ENCODE measurements at places on chromosomes 3 and 15.

DNA sequence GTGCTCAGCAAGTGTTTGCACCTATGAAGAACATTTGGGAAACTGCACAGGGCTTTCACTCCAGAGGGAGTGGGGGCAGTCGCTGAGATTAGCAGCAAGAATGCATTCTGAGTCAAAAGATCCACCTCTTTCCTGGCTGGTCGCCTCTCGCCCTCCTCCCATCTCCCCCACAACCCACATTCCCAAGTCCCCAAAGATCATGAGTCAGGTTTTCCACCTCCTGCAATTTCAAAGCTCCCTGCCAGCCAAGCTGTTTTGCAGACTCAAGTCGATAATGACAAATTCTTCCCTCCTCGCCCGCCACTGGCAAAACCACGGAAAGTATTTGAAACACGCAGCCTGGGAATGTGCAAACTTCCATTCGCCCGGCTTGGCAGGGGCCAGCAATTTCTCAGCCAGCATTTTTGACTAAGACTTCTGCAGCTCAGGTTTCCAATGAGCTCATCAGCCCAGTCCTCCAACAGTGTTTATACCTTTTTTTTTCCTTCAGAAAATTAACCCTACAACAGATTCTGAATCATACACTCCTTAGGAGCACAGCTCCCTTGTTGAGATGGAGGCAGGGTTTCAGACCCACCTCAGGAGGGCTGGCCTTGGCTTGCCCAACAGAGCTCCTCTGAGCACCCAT is 181.4 kb downstream of the SMAD6 start:
- DNase-seq: no peak

GRCh38 chr15:71800835-71801745 is 9.3 kb upstream of the NR2E3 start:
- DNase-seq: no peak

- no peak for DNase-seq
These were observed 15.1 kb upstream of the SNRPA1 start for GRCh38 chr15:101310161-101310480.

DNA sequence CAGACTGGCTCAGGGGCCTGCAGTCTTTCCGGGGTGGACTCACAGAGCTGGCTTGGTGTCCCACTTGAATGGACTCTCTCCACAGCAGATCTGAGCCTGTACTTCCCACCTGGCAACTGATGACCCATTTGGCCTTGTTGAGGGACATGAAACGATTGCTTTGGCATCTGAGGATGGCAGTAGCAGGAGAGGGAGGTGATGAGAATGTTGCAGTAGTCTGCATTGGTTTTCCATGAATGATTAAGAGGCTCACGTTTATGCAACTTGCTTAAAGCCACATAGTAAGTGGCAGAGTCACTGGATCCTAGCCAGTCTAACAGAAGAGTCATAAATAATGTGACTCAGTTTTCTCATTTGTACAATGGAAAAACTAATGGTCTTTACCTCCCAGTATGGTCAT is 21.9 kb downstream of the IL20RB start:
- no peak for DNase-seq

Data from stimulated activated CD8-positive, alpha-beta memory T cell treated with anti-CD3 and anti-CD28 coated beads, Interleukin-2, amount 100 ng/mL, for 48 hours (primary cell).